ENCODE measurements at places on chromosomes 3 and 15.

DNA sequence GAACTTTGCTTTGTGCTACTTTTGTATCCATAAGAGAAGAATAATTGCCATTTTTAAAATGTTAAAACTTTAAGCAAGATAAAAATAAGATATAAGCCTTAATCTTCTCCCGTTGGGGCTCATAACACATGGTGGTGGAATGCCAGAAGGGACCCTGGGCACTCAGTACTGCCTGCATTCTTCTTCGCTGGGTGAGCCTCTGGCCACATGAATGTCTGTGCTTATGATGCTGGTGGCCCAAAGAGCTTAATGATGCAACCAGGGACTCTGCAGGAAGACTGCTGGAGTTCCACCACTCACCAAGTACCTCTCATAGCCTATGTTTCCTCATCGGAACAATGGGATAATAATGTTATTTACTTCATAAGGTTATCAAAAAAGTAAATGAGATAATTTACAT, 103.6 kb downstream of the ERC2 start:
- no peak for DNase-seq

DNA sequence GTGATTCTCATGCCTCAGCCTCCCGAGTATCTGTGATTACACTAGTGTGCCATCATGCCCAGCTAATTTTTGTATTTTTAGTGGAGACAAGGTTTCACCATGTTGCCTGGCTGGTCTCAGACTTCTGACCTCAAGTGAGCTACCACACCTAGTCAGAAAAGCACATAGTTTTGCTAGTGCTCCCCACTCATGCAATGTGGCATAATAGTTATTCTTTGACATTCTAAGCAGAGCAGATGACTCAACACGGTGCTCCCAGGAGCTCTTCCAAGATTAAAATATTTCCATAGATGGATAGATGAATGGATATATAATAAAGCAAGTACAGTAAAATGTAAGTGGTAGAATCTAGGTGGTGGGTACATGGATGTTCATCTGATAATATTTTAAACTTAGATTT, 53.1 kb upstream of the GK5 start:
- DNase-seq, result no peak

GRCh38 chr15:67835297-67836133, 4.3 kb downstream of the RNU6-1 start:
- DNase-seq, result no peak

DNA sequence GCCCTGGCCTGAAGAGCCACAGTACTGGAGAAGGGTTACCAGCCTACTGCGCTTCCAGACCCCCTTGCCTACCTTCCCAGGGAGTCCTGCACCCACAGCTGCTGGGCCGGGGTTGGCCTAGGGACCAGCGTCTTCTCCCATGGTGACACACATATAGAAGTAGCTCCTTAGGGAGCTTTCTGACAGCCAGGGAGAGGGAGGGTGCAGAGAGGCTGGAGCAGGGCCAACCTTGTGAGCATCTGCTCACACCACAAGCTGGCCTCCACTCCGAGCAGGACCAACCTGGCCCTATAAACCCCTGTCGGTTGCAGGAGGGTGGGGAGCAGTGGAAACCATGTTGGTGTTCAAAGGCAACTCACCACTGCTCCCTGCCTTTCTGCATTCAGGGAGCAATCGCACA, 35.2 kb downstream of the SRPRB start:
- DNase-seq, result no peak

DNA sequence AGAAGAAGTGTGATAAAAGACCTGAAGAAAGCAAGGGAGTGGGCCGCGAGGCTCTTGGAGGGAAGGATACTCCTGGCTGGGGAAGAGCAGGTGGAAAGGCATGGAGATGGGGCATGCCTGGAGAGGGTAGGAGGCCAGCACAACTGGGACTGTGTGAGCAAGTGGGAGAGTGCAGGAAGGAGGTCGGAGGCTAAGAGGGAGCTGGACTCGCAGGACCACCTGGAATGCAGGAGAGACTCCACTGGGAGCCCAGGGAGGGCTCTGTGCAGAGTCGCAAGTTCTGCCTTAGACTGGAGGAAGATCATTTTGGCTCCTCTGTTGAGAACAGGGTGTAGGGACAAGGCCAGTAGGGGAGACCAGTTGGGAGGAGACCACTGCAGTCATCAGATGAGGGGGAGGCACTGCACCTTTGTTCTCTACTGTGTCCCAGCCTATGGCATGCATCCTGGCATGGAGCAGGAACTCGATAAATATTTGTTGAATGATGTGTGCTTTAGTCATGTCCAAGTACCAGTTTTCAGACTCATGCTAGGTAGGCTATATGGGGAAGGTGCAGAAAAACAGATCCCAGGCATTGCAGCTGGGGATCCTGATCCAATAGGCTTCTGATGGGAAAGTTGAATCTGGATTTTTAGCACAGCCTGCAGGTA, 13.7 kb downstream of the FAM107A start:
- DNase-seq, result no peak

Data from CD4-positive, alpha-beta T cell treated with Interleukin-2 at 100 ng/mL for 4 hours (primary cell).